Thoracic aorta (tissue), 2 donors: ENCODE measurements at places on chromosomes 12 and 14.

- no peak for DNase-seq
Measured at GRCh38 chr14:46377305-46377704, 274.3 kb downstream of the RPL10L start.

- DNase-seq: no peak
Measured at GRCh38 chr12:66013224-66013623, 117.3 kb downstream of the LLPH start.

DNA sequence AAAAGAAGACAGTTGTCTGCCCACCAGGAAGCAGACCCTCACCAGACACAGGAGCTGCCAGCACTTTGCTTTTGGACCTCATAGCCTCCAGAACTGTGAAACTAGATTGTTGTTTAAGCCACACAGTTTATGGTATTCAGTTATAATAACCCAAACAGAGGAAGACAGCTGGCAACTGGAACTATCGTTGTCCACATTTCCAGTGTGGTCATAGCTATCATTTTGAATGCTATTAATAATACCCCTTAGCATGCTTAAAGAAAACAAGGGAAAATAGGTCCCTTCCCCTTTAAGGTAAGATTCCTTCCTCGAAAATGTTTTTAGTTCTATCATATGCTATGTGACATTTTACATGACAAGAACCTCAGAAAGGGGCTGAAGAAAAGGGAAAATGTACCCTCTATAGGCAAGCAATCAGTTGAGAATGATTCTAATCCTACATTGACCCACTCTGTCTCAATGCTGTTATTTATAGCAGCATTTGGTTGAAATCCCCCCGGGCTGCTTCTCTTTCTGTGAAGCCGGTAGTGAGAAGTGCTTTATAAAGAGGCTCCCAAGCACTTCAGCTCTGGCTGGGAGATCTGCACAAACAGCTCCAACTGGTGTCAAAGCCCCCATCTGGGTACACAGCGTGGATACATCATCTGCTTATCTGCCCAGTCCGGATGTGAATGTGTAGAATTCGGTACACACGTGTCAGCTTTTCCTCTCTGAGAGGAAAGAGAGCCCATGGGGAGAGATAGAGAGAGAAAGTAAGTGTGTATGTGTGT lies 221.2 kb upstream of the FLRT2 start:
- DNase-seq: no peak

GRCh38 chr14:105196265-105196960 lies 15.3 kb upstream of the NUDT14 start:
- DNase-seq: no peak

GRCh38 chr12:19045426-19045825 lies 84.1 kb upstream of the PLEKHA5 start:
- no peak for DNase-seq

- DNase-seq: peak; percentile 47
Measured at GRCh38 chr12:57238854-57239554, 9.5 kb downstream of the SHMT2 start.

GRCh38 chr14:105483300-105484068 lies 3.2 kb upstream of the CRIP1 start:
- DNase-seq: no peak

DNA sequence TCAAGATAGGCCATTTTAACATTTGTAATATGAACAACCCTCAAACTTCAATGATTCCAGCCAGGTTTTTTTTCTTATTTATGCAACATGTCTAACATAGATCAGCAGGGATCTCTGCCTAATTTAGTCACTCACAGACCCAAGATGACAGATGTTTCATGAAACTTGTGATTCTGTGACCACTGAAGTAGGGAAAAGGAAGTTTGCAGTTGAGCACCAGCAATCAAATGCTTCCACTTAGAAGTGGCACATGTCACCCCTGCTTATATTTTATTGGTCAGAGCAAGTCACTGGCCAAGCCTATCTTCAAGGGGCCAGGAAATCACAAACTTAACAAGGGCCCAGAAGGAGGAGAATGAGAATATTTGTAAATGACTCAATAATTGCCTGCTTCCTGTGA lies 150.6 kb downstream of the BCAT1 start:
- no peak for DNase-seq

GRCh38 chr14:100989924-100990323 lies 86.4 kb upstream of the RTL1 start:
- no peak for DNase-seq

GRCh38 chr14:73663548-73664212 lies 18.9 kb downstream of the DNAL1 start:
- no peak for DNase-seq

DNA sequence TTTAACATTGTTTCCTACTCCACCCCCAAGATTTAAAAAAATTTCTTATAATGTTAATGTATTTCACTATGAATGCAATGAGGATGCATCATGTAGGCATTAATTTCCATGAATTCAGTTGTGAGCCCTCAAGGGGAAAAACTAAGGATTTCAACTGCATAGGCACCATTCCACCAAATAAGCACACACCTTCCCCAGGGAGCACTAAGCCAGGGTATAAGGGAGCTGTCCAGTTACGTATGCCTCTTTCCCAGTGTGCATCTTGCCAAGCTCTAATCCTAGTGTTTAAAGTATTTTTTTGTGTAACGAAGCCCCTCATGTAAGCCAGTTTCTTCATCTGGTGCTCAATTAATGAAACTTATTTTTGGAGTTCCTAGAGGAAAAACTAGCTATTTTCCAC lies 6.6 kb downstream of the FERMT2 start:
- no peak for DNase-seq

DNA sequence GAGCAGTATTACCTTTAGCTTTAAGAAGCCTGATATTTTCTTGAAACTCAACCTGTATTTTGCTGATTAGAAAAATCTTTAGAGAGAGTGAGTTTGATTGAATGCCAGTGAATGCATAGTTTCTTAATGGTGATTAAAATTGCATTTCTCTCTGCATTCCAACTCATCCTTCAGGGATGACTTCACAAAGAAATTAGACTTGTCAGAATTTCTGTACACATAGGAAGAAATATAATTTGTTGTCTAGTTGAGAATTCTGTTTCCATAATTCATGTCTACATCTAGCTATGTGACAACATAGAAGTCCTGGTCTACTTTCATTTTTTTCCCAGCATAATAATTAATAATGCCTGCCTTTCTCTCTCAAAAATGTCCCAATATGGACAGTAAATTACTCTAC lies 136.6 kb downstream of the OTOGL start:
- DNase-seq: no peak

- DNase-seq: no peak
Measured at GRCh38 chr12:126772171-126772864, 1494.7 kb upstream of the TMEM132C start.

DNA sequence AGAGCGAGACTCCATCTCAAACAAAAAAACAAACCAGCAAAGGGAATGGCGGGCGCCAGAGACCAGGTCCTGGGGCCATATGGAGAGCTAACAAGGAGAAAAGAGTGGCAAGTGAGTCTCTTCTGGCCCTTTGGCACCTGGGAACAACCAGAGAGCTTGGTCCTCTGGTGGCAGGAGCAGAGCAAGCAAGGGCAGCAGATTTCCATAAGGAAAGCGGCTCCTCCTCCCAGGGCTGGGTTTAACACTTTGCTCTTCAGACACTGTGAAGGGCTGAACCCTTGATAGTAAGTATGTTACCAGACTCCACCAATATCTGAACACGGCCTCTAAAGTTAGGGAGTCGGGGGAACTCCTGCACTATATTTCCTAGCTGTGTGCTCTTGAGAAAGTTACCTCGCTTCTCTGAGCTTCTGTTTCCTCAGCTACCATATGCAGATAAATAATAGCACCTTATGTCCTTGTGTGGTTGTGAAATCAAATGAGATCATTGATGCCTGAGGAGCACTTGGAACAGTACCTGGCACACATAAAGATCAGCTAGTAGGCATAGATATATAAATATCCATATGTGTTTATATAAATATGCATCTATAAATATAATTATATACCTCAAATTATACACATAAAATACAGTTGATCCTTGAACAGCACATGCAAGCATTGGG lies 33.4 kb upstream of the PLEKHG6 start:
- no peak for DNase-seq

DNA sequence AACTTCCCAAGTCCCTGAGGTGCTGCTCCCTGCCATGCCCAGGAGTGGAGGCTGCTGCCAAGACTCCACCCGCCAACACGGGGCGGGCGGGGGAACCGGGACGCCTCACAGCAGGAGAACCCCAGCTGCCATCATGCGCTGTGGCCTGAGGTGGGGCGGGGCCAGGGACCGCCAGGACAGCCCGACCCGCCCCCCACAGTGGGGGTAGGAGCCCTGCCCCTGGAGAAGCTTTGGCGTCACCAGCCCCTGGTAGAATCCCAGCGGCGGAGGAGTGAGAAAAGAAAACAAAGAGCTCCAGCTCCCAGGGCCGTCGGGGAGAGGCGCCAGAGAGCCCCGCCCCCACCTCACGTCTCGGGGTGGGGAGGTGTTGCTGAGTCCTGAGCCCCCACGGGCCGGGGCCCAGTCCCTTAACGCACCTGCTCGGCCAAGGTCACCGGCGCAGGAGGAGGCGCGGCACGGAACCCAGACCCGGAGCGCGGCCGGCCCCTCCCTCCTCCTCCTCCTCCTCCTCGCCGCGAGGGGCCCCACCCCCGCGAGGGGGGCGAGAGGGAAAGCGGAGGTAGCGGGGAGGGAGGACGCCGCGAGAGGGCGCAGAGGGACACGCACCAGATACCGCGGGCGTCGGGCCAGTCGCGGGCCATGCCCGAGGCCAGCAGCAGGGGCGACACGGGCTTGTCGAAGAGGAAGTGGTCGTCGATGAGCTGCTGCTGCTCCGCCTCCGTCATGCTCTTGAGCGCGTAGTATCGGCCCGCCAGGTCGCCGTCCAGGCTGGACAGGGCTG lies 1.8 kb downstream of the CKB start:
- DNase-seq: no peak

DNA sequence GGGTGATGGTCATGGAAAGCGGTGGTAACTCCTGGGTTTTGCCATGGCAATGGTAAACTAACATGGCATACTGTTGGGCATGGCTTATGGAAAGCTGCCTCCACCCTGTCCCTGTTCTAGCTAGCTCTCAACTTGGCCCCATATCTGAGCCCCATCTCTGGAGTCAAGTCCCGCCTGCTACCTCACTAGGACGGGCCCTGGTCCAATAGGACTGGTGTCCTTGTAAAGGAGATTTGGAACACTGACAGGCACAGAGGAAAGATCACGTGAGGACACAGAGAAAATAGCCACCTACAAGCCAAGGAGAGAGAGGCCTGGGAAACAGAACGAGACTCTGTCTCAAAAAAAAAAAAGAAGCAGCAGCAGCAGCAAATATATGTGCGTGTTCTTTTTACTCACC lies 59.8 kb downstream of the RNFT2 start:
- DNase-seq: no peak

- DNase-seq: no peak
Measured at GRCh38 chr14:89384023-89384422, 33.0 kb downstream of the FOXN3 start.

- no peak for DNase-seq
Measured at GRCh38 chr14:68244262-68244980, 424.8 kb downstream of the RAD51B start.

- DNase-seq: no peak
Measured at GRCh38 chr12:54759751-54760150, 94.6 kb upstream of the MUCL1 start.

DNA sequence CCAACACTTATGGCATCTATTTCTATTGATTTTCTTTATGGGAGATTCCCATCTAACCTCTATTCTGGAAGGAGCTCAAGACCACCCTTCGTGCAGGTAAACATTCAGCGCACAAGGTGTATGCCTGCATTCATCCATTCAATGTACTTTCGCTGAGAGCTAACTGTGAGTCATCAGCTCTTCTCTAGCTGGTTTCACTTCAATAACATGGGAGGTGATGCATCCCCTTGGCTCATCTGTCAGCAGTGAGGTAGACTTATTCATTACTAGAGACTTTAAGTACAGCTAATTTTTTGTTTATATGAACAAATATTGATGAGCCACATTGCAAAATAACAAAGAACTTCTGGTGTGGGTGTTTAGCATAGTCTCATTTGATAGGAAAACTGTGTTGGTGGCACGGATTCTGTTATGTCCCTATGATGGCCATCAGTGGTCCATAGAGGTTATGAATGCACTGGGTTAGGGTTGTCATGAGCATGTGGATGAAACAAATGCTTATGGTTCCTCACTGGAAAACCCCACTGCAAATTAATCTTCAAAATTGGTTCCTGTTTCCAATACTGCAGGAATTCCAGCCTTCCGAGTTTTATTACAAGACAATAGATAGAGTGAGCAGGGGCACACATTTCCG lies 1151.0 kb downstream of the BCL11B start:
- DNase-seq: no peak

DNA sequence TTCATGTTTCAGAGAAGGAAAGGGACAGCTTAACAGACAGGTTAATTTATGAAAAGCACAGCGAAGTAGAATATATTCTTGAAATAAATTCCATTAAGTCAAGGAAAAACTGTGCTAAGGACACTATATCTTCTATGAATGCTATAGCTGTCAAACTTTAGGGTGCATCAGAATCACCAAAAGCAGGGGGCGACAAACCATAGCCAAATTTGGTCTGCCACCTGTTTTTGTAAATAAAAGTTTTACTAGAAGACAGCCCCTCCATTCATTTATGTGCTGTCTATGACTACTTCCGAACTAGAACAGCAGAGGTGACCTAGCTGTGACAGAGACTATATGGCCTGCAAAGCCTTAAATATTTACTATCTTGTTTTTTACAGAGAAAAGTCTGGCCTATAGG lies 25.9 kb downstream of the PPP4R3A start:
- DNase-seq: no peak

GRCh38 chr12:101459642-101460346 lies 15.3 kb upstream of the SPIC start:
- DNase-seq: no peak

DNA sequence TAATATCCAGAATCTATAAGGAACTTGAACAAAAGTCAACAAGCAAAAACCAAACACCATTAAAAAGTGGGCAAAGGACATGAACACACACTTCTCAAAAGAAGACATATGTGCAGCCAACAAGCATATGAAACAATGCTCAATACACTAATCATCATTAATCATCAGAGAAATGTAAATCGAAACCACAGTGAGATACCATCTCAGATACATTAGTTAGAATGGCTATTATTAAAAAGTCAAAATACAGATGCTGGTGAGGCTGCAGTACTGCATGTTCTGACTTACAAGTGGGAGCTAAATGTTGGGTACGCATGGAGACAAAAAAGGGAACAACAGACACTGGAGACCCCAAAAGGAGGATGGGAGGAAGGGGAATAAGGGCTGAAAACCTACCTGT lies 67.1 kb downstream of the BLTP3B start:
- DNase-seq: no peak
